Right hindlimb (tissue), 1 donor: ENCODE measurements at places on chromosomes 2 and 18.
A peak's percentile ranks its signal among the peaks of the same experiment; 100 is the strongest.

- no peak for DNase-seq
These were observed 59.1 kb upstream of the BOD1L2 start for GRCh38 chr18:57087644-57088376.

DNA sequence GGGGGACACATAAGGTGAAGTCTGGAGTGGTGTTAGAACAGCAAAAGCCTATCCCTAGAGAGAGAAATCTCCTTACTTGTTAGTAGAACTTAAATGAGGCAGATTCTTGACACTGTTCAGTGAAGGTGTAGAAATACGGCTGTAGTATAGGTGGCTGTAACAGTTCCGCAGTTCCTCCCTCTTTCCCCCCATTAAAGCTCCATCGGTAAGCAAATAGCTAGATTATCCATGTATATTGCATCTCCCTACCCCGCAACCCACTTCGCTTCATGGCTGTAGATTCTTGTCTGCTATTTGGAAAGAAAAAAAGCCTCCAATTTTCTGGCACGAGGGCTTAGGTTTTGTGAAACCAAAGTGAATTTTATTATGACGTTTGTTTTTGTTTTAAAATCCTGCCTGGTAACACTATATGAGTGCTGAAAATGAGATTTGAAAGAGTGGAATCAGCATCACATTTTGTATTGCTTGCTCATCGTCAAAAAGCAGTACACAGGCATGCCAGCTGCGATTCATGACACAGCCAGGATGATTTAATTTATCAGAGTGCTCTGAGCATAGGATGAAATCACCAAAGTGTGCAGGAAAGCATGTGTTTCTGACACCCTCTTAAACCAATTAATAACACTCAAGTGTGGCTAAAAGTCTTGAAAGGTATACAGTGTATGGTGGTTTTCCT lies 1.4 kb downstream of the FAM171B start:
- DNase-seq: peak; percentile 24

DNA sequence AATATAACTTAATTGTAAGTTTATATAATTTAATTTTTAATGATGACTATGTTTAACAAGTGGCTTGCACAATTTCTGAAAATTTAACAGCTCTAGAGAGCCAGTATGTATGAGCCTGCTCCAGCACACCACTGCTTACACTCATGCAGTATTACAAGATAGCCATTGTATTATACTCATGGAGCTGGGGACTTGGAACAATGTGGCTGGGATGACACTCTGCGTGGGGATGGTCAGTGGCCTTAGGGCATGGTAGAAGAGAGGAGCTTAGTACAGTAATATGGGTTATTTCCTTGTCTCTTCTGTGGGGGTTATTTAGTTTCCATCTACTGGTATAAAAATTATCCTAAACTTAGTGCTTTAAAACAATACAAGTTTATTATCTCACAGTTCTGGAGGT lies 105.1 kb upstream of the STON1 start:
- no peak for DNase-seq

- no peak for DNase-seq
These were observed 56.4 kb downstream of the DNER start for GRCh38 chr2:229658004-229658403.

DNA sequence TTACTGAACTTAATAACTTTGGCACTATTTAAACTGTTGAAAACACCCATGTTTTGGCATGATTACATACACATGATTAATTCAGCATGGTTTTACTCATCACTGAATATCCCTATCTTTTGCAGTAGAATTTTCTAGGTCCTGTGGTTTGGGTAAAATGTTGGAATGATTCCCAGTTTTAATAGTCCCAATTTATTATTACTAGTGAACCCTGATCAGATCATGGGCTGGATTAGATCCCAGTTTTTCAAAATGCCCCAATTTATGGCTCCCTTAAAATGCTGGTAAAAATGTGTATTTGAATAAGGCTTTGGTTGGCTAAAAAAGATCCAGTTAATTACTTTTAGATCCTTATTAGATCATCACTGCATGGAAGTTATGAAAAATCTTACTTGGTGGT lies 273.6 kb upstream of the NRP2 start:
- DNase-seq: no peak

DNA sequence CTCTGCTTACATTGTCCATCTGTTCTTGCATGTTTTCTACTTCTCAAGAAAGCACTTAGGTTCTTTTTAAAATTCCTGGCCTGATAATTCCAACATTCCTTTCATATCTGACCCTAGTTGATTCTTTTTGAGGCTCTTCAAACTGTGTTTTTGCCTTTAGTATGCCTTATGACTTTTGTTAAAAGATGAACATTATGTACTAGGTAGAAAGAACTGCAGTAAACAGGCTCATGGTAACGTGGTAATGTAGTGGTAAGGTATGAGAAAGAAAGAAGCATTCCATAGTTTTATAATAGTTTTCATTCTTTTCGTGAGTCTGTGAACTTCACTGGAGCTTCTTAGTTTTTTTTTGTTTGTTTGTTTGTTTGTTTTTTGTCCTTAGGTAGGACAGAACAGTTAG lies 306.4 kb downstream of the MBD2 start:
- DNase-seq: no peak

GRCh38 chr18:6980363-6980762 lies 137.2 kb downstream of the LAMA1 start:
- DNase-seq: no peak

GRCh38 chr2:158120102-158120501 lies 18.4 kb downstream of the UPP2 start:
- no peak for DNase-seq

DNA sequence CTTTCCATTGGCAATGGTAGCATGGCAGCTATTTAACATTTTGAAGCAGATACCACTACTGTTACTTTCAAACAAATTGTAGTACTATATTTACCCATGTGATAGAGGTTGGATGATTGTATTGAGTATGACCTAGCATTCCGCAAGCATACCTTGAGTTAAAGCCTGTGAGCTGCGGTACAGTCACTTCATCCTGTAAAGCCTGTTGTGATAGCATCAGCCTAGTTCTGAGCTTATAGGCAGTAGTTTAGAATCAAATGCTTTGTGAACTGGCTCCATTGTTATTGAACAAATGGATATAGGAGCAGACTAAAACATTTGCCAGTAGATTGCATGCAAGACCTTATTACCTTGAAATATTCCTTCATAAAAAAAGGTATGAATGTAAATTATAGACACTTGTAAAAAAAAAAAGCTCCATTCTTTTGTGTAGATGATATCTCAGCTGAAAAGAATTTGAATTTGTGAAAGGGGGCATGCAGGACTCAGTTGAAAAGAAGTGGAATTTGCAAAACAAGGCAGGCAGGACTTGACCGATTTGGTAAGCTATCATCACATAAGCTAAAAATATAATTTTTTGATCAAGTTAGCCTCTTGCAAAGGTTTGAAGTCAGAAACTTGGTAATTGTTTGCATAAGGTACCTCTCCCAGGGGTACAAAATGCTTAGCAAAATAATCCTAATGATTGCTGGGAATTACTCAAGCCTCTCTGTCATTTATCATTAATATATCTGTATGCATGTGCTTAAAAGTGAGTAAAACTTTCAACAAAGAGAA lies 138.5 kb upstream of the ITGA4 start:
- DNase-seq: no peak

GRCh38 chr18:25453556-25454269 lies 101.7 kb upstream of the ZNF521 start:
- DNase-seq: no peak

DNA sequence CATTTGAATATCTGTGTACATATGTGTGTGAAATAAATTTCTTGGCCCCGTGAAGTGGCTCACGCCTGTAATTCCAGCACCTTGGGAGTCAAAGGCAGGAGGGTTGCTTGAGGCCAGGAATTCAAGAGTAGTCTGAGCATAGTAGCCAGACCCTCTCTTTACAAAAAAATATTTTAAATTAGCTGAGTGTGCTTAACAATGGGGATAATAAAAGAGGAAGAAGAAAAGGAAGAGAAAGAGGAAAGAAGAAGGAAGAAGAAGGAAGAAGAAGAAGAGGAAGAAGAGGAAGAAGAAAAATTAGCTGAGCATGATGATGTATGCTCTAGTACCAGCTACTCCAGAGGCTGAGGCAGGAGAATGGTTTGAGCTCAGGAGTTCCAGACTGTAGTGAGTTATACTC lies 52.1 kb upstream of the XPO1 start:
- no peak for DNase-seq

- DNase-seq: no peak
These were observed 39.4 kb upstream of the MAP4K3 start for GRCh38 chr2:39476524-39476923.

GRCh38 chr2:9300829-9301453 lies 94.3 kb downstream of the ASAP2 start:
- DNase-seq: no peak

DNA sequence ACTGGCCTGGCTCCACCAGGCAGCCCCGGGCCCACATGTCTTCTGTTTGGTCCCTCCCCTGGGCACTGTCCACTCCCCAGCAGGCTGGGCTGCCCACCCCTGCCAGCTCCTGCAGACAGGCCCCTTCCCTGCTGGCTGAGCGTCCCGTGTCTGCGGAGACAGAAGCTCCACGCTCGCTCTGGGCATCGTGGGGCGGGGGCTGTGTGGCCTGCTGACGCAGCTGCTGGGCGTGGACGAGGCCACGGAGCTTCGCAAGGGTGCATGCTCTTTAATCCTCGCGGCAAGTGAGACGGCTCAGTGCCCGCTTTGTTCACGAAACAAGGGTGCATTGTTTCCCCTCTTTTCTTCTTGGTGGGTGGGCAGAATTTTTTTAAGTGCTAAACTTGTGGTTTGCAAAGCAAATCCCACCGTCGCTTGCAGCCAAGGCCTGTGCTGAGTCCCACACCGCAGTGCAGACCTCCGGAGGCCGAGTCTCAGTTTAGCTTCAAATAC lies 132.8 kb upstream of the CTDP1 start:
- peak; percentile 49 for DNase-seq

DNA sequence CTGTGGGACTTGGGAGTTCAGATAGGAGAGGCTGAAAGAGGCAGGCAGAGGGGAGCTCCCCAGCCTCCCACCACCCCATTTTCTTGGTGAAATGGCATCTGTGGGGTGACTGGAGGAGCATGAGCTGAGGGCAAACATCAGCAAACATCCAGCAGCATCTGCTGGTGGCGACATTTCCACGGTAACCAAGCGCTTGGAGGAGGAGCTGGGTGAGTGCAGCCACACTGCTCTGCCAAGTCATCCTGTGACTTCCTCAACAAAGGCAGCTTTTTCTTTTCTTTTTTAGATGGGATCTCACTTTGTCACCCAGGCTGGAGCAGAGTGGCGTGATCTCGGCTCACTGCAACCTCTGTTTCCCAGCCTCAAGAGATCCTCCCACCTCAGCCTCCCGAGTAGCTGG lies 5.6 kb downstream of the TXNL4A start:
- no peak for DNase-seq

- peak; percentile 23 for DNase-seq
These were observed 772 bp downstream of the RELCH start for GRCh38 chr18:62187543-62188510.

GRCh38 chr18:57640749-57641148 lies 19.1 kb upstream of the NARS1 start:
- DNase-seq: no peak

DNA sequence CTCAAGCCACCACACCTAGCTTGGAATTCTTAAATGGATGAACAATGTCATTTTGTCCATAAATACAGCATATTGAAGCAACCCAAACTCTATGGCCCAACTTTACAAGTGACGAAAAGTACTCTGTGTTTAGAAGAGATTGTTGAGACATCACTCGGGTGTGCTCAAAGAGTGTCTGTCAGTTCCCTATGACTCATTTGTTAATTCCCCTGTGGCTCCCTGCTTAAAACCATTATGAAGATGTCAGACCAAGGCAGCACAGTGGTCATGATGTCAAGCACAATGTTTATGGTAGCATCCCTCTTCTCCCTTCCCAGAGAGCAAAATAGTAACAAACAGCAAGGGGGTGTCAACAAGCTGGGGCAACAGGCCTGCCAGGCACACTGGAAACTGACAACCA lies 3.0 kb downstream of the LYG1 start:
- DNase-seq: no peak

DNA sequence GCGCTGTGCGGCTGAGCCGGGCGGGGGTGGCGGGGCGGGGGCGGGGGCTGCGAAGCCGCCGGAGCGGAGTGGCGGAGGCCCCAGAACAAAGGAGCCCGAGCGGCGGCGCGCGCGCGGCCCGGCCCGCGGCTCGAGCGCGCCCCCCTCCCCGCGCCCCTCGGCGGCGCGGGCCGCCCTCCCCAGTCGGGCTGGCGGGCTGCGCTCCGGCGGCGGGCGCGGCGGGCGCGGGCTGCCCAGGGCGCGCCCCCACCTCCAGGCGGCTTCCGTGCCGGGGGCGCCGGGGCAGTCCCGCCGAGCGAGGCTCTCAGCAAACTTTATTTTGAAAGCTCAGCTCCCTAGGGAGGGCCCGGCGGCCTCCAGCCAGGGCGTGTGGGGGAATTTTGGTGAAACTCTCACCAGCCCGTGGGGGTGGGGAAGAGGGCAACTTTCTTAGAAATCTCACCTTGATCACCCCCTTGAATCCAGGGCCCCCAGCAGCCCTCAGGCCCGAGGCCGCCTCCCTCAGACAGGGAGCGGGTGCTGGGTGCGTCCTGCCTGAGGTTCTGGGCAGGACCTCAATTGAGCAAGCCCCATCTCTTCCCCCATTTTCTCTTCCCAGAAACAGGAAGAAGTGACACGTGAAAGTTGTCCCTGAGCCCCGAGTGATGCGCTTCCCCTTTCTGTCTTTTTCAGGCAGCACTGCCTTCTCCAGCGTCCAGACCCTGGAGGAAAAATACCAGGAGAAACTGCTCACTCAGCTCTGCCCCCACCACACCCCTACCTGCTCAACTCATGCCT lies 786 bp downstream of the TET3 start:
- peak; percentile 56 for DNase-seq

DNA sequence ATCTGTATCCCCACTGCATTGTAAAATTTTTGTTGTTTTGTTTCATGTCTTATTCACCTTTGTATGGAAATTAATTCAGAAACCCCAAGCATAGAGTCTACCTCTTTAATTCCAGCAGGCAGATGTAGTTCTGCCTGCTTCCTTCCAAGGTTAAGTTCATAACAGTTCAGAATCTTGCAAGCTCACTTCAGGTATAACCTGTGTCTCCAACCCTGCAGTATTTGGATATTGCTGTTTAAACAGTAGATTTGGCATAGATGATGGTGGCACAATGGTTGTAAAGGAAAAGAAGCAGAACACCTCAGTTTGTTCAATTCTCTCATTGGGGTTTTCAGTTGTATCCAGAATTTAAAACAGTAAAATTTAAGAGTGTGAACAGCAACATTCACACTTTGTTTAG lies 21.2 kb downstream of the SULT1C2 start:
- DNase-seq: no peak

GRCh38 chr2:11389551-11390398 lies 45.3 kb upstream of the ROCK2 start:
- DNase-seq: peak; percentile 57

DNA sequence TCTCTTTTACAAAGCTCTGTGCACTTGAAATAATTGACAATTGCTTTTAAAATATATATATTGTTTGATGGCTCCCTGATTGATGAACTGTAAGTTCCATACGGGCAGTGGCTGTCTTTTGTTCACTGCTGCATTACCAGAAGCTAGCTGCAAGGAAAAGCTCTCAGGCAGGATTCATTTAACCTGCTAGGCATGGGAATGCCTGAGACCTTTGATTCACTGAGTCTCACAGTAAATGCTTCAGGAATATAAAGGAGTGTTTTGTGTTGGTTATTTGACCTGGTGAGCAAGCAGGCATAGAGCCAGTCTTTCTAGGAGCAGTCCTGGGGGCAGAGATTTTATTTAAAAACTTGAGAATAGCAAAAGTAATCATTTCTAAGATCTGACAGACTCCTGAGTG lies 193.2 kb upstream of the ITGA4 start:
- DNase-seq: no peak

- no peak for DNase-seq
These were observed 1.4 kb upstream of the NRP2 start for GRCh38 chr2:205680903-205681302.

- DNase-seq: no peak
These were observed 156.1 kb upstream of the CYRIA start for GRCh38 chr2:16821692-16822091.

- no peak for DNase-seq
These were observed 24.0 kb upstream of the GALNT5 start for GRCh38 chr2:157233506-157233905.
